ENCODE measurements at places on chromosomes 7 and 10.

DNA sequence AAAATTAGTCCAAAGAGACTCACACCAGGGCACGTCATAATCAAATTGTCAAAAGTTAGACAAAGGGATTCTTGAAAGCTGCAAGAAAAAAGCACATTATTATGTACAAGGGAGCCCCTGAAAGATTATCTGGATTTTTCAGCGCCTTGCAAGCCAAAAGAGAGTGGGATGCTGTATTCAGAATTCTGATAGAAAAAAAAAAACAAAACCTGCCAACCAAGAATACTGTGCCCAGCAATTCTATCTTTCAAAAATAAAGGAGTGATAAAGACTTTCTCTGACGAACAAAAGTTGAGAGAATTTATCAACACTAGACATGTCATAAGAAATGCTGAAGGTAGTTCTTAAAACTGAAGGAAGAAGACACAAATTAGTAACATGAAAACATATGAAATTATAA is 240.2 kb downstream of the SNX13 start:
- no peak for DNase-seq

DNA sequence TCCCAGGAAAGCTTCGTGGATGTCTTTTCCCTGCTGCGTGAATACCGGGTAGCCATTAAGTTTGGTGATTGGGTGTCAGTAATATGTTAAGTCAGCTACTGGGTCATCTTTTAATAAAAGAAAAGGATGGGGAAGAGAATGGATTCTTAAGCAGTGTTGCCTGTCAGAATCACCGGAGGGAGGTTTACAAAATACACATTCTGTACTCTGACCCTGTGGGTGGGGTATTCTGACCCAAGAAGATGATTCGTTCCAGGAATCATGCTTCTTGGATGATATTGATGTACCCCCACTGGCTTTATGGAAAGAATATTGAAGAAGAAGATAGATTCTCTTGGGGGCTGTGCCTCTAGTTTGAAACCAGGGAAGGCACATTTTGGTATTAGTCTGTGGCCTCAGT is 18.3 kb downstream of the SGPL1 start:
- no peak for DNase-seq

- DNase-seq, result no peak
Observed at GRCh38 chr7:16559497-16560179, 33.0 kb downstream of the LRRC72 start.

DNA sequence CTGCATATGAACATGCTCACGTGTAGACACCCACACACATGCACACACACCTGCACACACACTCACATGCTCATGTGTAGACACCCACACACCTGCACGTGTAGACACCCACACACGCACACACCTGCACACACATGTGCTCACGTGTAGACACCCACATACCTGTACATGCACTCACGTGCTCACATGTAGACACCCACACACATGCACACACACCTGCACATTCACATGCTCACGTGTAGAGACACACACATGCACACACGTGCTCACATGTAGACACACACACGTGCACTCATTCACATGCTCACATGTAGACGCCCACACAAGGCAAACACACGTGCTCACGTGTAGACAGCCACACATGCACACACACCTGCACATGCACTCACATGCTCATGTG is 275.8 kb downstream of the PTPRN2 start:
- DNase-seq, result no peak

DNA sequence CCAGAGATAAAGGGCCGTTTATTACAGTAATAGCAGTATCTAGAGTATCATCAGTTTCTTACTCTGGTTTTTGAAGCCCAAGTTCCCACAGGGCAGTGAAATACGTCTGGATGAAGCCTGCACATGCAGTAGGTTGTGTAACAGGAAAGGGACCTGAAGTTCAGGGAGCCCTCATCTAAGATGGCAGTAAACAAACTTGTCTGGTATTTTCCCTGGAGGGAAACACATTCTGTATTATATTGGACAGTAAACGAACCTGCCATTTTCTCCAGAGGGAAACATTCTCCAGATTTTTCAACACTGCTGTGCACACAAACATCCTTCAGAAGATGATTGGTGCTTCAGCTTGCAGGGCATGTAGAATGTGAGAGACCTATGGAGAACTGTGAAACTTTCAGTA is 189.9 kb downstream of the TFEC start:
- no peak for DNase-seq

Measured in left renal pelvis (tissue), 4 donors.